ENCODE measurements at places on chromosomes 6 and 20.

GRCh38 chr20:55253781-55254180, 751.5 kb downstream of the CBLN4 start:
- DNase-seq: no peak

DNA sequence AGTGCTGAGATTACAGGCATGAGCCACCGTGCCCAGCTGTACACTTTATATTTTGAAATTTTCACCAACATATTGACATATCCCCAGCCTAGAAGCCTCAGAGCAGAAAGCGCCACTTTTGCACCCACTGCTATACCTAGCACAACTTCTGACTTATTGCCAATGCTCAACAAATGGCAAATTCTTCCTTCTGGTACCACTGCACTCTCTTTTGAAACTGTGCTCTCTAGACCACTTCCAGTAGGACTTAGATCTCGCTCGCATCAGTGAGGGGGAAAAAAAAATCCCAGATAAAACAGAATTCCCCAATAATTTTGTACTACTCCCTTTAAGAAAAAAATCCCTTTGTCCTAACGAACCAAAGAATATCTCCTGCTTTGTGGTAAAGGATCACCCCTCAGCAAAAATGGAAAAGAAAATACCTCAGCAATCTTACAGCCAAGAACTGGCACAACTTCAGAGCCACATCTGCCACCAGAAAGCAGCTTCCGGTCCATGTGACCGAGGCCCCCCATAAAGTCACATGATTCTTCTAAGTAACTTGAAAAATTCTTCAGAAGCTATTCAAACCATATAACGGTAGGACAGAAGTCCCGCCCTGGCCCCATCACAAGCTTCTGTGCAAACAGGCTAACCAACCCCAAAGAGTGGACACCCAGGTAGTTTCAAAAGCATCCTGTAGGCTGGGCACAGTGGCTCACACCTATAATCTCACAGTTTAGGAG, 18.5 kb upstream of the IL17F start:
- DNase-seq: no peak

DNA sequence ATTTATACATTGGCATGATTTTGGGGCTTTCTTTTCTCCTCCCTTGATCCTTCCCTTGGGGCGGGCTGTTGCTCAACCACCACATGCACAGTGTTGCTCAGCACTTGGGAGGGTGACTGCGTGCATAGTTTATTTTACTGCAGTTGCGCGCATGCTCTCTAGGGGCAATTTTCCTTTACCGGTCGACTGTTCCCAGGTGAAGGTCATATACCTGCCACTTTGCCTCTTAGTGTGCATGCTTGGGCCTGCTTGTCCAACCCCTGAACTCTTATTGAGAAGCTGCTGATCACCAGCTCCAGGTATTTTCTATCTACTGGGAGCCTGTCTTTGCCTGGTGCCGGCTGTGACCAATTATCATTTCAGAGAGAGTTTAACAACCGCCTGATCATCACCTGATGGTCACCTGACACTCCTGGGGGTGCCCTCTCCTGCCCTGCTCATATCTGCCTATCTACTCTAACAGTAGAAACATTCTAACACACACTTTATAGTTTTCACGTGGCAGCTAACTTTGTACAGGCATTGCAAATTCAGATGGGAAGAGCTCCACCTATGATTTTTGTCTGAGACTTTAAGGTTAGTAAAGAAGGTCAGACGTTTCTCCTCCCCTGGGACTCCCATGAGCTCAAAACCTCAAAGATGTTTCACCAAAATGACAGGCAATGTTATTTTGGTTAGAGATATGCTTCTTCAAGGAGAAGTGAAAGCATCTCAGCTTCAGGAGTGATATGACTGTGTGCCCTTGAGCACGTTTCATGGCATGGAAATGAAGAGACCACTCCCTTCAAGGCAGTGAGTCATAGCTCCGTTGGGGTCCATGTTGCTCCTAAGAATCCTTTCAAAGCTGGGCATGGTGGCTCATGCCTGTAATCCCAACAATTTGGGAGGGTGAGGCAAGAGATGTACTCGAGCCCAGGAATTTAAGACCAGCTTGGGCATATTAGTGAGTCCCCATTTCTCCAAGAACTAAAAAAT, 227.5 kb upstream of the MYLIP start:
- DNase-seq: no peak

DNA sequence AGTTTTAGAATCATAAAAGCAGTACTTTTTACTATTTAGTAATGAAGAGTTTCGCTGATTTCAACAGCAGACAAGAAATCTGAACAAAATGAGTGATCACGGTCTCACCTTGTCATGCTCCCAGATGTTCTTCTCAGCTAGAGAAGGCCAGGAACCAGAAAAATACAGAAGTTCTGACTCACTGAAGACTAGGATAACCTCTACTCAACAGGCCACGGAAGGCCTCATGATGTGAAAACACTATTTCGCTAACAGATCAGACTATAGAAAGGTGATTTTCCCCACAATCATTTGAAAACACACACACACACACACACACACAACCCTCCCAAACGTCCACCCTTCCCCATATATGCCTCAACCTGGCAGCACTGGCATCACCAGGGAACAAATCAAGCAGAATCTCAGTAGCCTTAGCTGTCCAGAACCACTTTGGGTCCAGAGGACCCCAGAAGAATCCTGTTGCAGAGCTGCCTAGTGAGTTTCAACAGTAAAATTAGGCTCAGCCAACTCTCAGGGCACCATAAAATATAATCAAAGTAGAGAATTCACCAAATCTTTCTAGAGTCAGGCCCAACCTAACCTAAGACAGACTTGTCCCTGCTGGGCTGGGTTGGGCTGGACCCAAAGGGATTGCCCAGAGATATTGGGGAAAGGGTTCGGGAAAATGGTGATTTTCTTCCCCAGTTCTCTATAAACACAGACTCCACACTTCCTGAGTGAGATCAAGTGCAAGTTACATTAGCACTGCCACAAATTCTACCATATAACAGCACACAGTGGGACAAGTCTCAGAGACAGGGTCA, 7.9 kb downstream of the EXOC2 start:
- peak; percentile 49 for DNase-seq

- no peak for DNase-seq
Measured at GRCh38 chr6:39797751-39798150, 5.6 kb downstream of the DAAM2 start.

DNA sequence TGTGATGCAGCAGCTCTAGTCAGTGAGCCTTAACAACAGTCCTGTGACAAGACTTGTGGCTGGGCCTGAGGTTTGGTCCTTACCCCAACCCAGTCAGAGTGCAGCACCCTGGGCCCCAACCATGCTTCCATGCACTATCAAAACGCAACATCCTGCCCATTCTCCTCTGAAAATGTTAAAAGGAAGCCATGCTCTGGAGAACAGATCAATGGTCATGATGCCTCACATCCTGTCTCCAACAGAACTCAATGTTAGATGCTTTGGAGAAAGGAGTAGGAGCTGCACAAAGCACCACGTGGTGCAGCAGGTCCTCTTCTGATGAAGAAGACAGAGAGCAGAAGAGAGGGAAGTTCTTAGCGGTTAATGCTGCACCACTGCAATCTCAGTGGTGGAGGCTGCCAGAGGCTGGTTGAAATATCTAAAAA, 41.9 kb downstream of the TRAM2 start:
- no peak for DNase-seq

DNA sequence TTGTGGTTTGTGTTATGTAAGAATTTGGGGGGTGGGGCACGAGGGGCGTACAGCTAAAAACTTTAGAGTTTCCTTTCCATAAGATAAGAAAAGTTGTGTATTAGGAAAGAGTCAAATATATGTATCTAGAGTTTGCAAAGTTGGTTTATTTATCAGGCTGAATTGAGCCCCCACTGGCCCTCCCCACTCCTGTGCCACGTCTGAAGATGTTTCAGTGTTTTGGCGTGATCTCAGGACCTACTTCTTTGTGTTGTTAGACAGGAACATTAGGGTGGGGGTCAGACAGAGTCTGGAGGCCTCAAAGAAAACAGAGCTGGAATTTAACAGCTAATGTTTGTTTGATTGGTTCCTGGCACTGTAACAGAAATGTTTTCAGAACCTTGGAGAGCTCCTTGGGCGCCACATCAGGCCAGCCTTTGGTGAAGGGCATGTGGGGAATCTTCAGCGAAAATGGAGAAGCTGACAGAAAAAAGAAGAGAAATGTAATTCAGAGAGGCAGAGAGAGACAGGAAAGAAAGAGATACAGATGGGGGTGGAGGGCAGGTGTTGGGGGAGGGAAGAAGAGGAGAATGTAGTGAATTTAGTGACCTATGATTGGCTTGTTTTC, 674 bp downstream of the NRSN1 start:
- peak; percentile 15 for DNase-seq

DNA sequence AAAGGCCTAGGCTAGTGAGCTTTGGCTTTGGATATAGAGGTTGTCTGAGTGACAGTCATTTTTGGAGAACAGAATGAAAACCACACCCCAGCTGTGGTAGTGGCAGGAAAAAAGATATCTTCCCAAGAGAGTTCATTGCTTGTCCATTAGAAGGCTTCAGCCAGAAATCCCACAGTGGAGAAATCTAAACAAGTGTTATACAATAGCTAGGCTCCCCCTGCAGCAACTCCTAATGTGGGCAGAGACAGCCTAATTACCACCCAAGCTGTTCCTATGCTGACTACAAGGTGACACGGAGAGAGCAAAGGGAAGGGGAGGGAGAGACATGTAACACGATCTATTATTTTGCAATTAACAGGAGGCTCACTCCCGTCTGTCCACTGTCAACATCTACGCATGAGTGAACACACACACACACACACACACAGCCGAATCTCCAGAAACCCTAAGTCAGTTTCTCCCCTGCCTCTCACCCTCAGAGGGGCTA, 147.5 kb upstream of the TCF21 start:
- DNase-seq: peak; percentile 45

DNA sequence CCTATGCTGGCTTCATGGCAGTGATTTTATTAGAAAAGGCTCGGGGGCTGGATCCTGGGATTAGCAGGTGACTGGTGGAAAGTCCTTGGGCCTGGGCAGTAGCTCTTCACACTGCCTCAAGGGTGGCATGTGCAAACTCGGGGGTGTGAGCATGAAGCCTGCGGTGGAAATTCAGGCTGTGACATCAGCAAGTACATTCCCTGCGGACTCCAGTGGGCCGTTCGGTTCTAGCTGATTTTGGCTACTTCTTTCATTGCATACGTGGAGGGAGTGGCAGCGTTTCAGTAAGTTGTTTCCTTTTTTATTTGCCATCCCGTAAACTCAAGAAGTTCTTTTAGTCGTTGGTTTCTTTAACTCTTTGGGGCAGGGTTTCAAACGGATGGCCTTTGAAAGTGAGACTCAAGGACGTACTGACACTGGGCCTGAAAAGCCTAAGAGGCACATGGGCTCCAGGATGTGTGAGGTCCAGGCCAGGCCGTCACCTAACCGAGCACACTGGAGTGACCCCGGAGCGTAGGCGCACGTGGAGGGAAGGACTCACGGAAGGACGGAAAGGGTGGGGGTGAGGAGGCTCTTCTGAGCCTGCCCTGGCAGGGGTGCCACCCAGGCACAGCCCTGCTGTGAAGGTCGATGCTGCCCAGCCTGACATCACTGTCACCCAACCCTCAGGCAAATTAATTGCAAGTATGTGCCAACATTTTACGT, 104.0 kb upstream of the FRMD1 start:
- DNase-seq: no peak

- DNase-seq: no peak
Measured at GRCh38 chr20:36092398-36093024, 62.0 kb upstream of the EPB41L1 start.

DNA sequence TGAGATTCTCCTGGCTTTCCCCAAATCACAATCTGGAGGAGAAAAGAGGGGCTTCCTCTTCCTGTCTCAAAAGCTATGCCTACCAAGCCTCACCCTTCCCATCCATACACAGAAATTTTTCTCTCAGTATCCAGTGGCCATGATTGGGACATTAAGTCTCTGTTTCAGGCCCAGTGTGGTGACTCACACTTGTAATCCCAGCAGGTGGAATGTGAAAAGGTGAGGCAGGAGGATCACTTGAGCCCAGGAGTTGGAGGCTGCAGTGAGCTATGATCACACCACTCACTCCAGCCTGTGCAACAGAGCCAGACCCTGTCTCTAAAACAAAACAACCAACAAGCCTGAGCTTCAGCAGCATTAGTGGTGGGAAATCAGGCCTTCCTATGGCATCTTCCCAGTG, 210.0 kb downstream of the OGFRL1 start:
- no peak for DNase-seq

DNA sequence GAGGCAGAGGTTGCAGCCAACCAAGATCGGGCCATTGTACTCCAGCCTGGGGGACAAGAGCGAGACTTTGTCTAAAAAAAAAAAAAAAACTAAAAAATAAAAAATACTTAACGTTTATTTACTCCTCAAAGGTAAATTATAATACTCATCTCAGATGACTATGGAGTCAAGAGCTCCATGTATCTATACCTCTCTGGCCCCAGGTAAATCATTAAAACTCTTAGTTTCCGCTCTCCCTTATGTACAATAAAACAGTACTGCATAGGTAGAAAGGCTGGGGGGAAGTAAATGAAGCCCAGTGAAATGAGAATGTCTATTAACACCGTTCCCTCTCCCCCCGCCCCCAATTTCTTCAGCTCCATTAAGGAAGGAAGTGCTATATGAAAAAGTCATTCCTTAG, 1.2 kb downstream of the SRSF12 start:
- no peak for DNase-seq

GRCh38 chr20:58673119-58673518, 19.5 kb upstream of the NPEPL1 start:
- DNase-seq: no peak

DNA sequence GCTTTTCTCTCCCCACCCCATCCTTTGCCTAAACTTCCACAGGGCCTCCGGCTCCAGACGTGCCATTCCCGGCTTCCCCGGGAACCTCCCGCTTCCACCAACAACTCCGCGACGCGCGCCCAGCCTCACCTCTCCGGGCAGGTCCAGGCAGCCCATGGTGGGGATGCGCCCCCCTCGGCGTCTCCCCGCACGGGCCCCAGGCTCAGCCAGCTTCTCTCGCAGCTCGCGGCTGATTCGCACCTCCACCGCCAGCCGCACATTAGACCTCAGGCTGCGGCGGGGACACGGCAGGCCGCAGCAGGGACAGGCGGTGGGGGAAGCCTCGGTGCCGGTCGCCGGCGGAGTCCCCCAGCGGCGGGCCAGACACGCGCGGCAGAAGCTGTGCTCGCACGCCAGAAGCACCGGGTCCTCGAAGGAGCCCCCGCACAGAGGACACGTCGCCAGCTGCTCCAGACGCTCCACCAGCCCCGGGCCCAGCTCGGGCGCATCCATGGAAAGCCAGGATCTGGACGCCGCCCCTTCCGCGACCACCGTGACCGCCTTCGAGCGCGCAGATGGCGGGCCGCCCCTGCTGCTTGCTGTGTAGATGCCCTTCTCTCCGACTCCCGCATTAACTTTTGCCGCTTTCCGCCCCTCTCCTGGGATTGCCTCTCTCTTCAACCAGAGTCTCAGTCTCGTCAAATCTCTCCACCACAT, at the start of gene RNF39:
Gene RNF39 (minus strand): TSS at position 676 of the 696 bp plus-strand sequence. CDS start 184 bp downstream, at position 492.
- DNase-seq: no peak

DNA sequence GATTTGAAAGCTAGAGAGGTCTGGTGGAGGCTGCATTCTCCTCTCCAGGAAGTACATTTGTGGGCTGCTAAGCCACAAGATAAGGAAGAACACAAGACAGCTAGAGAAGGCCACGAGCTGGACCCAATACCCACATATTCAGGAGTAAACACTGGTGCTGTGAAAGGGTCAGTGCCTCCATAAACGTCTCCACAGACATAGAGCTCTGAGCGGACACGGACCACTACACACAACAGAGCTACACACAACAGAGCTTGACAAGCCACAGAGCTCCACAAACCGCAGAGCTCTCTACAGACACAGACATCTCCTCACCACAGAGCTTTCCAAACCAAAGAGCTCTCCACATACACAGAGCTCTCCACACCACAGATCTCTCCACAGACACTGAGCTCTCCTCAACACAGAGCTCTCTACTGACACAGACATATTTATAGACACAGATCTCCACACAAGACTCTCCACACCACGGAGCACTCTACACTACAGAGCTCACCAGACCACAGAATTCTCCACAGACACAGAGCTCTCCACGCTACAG, 51.9 kb downstream of the ERMARD start:
- DNase-seq: no peak

Data from fibroblast of the aortic adventitia (primary cell).